AG08396 (cell line): ENCODE measurements at places on chromosomes 6 and 20.
A peak's percentile ranks its signal among the peaks of the same experiment; 100 is the strongest.

DNA sequence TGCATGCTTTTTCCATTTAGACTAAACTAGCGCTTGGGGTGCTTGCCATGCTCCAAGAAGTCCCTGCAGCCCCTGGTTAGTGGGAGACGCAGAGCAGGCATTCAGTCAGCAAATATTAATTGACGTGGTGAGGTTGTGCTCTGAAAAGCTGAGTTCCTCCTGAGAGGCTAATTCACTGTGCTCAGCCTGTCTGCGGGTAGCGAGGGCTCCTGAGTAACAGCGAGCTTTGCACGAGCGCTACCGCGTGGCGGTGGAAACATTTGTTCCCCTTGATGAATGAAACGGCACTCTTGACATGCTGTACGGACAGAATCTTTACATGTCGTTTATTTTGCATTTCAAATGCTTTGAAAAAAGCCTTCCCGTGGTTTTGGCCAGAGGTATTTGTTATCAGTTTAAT is 170.6 kb upstream of the AGPAT4 start:
- peak; percentile 18 for DNase-seq

- no peak for DNase-seq
These were observed 163.0 kb downstream of the SLC24A3 start for GRCh38 chr20:19375395-19375794.

- DNase-seq: no peak
These were observed 110.8 kb upstream of the GPR6 start for GRCh38 chr6:109867009-109867969.

DNA sequence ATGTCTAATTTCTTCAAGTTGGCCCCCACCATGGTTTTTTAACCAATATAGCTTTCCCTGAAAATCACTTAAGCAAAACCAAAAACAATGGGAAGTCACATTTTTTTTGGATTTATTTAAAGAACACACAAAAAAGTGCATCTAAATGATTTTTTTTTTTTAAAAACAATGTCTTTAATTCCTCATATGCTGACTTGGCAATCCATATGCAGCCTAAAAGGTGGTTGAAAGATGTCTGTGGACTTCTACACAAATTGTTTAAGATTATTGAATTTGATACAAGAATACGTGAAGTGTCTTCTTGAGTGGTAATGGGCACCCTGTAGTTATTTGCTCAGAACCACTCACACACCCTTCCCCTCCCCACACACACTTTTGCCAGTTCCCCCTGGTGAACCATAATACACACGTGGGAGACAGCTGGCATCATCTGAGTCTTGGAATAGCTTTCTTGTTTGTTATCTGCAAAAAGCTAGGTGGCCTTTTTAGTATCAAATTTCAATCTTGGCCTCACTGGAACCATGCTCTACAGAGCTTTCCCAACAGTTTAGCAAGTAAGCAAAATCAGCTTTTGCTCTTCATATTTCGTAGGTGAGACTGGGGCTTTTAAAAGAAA is 60.9 kb upstream of the TULP1 start:
- no peak for DNase-seq

GRCh38 chr6:158666628-158667359 is 16.9 kb downstream of the SYTL3 start:
- DNase-seq: peak; percentile 40

- DNase-seq: no peak
These were observed 1.5 kb downstream of the SLC9A8 start for GRCh38 chr20:49814057-49814694.

DNA sequence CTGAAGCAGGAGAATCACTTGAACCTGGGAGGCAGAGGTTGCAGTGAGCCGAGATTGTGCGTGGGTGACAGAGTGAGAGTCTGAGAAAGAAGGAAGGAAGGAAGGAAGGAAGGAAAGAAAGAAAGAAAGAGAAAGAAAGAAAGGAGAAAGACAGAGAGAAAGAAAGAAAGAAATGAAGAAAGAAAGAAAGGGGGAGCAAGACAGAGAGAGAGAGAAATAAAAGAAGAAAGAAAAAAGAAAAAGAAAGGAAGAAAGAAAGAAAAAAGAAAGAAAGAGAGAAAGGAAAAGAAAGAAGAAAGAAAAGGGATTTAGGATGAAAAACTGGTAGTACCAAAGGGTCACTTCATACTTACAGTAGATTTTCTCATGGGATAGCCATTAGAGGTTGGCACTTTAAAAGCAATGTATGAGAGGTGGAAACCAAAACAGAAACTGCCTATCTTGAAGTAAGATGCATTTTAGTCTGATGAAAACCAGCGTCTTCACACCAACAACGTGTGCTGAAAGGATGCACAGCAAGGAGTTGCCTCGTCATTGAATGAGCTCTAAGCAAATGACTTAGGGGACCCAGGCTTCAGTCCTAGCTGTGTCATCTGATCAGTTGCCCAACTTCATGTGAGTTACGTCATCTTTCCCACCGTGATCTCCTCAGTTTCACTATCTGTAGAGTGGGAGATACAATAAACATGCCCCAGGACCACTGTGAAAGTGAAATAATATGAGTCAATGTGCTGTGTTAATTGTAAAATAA is 133.9 kb upstream of the NEDD9 start:
- no peak for DNase-seq

DNA sequence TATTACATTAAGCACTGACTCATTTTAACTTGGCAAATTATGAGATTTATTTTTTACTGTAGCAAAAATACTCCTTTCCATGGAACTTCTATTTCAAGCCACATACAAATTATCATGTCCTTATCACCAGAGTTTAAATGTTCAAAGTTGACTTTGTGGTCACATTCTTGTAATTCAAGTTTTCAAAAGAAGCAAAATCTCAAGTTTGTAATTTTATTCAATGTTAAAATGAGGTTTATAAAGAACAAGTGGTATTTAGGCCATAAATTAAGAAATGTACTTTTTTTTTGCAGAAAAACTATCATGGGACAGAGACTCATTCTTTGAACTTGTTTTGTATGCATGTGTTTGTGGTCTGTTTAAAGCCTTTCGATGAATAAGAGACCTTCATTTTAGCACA is 811.5 kb downstream of the TENT5A start:
- no peak for DNase-seq

DNA sequence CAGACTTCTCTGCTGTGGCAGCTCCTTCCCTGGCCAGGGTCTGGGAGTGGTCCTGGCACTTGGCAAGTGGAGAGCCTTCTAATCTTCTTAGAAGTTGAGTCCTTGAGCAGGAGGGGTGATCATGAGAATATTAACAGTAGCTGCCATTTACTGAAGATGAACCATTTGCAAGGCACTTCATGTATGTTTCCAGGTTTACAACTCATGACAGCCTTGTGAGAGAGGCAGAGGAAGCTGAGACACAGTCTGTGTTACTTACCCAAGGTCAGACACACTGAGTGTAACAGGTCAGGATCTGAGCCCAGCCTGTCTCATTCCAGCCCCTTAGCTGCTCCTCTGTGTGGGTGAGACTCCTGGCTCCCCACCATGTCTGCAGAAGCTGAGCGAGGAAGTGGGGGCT is 45.5 kb upstream of the SRF start:
- DNase-seq: no peak

- DNase-seq: no peak
These were observed 393.0 kb downstream of the PAX1 start for GRCh38 chr20:22098511-22098910.

DNA sequence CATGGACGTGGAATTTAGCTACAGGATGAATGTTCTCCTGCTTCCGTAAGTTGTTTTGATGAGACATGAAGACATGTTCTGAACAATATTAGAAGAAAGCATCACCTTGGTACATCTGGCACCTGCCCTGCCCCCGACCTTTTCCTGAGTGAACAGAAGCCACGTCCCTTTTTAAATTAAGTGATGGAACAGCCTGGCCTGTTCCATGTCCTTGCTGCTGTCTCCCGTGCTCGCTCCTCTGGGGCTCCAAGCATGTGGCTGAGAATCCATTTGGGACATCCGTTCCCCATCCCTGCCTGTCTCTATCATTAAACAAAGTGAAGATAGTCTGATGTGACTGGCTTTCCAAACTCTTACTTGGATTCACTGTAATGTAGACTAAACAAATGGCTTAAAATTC is 36.4 kb downstream of the ERMARD start:
- no peak for DNase-seq

GRCh38 chr20:49818816-49819215 is 6.2 kb downstream of the SLC9A8 start:
- no peak for DNase-seq

GRCh38 chr6:16057446-16057845 is 71.4 kb upstream of the MYLIP start:
- no peak for DNase-seq

- DNase-seq: no peak
These were observed 30.1 kb downstream of the GLP1R start for GRCh38 chr6:39078695-39079094.

- no peak for DNase-seq
These were observed 200.7 kb downstream of the PREX1 start for GRCh38 chr20:48626938-48627736.

DNA sequence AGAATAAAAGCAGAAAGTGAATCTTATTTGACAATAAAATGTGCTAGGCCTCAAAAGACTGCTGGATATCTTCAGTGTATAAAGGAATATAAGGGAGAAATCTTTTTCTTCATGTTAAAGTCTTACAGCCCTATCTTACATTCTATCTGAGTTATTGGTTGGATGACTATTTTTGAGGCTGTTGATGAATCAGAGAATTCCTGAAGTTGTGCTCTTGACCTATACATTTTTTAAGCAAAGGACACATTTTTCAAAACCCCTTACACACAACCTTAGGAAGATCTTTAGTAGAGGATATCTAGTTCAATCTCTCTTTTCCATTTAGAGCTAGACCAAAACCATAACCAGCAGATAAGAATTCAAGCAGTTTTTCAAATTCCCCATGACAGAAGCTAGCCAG is 10.9 kb upstream of the CGA start:
- no peak for DNase-seq

- DNase-seq: no peak
These were observed 87.0 kb upstream of the OLIG3 start for GRCh38 chr6:137581019-137581707.

DNA sequence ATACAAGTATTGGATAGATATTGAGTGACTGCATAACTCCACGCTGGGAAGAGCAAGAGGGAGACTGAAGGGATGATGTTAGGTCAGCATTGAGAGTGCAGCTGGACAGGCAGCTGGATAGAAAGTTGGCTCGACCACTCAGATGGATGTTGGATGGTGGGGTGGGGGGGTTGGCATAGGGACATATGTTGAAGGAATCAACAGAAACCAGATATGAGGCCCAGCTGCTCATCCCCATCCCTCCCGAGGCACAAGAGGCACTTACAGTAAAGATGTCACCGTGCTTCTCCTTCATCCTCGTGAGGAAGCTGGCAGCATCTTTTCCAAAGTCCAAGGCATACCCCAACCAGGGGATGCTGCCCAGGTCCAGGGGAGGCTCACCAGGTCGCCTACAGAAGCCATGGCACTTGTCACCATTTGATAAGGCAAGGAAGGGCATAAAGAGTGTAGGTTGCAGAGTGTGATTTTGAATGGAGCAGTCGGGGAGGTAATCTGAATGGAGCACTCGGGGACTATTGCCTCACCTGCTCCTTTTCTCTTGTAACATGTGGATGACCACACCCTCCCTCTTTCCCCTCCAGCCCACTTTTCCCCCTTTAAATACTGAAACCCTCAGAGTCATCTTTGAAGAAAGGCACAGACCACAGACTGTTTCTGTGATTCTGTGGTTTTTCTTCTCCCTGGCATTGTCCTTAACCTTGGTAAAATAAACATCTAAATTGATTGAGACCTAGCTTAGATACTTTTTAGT is 18.0 kb downstream of the PTGIS start:
- no peak for DNase-seq

GRCh38 chr6:53532942-53533341 is 12.0 kb downstream of the GCLC start:
- no peak for DNase-seq

DNA sequence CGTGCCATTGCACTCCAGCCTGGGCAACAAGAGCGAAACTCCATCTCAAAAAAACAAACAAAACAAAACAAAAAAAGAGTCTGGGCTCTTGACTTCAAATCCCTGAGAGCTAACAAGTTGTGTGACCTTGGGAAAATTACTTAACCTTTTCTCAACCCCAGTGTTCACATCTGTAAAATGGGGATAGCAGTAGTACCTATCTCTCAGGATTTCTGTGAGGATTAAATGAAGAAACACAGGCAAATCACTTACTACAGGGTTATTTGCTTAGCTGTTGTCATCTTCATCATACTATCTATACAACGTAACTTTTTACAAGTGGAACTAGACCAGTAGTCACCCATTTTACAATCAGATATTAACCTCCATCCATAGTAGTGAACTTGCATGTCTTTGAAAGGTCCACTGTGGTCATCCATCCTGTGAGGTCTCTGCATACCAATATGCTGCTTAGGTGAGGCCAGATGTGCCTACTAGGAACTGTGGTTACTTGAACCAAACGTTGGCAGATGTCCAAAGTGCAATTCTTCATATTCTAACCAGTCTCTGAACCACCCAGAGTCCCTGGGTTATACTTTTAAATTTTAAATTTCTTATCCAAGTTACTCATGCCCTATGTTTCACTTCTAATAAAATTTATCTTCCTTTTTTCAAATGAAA is 128.9 kb upstream of the BEND3 start:
- no peak for DNase-seq
